ENCODE measurements at places on chromosomes 13 and 19.

- DNase-seq = no peak
Observed at GRCh38 chr13:50241479-50241878, 226.2 kb downstream of the KCNRG start.

GRCh38 chr13:107217251-107217650, 649.3 kb upstream of the ARGLU1 start:
- no peak for DNase-seq

DNA sequence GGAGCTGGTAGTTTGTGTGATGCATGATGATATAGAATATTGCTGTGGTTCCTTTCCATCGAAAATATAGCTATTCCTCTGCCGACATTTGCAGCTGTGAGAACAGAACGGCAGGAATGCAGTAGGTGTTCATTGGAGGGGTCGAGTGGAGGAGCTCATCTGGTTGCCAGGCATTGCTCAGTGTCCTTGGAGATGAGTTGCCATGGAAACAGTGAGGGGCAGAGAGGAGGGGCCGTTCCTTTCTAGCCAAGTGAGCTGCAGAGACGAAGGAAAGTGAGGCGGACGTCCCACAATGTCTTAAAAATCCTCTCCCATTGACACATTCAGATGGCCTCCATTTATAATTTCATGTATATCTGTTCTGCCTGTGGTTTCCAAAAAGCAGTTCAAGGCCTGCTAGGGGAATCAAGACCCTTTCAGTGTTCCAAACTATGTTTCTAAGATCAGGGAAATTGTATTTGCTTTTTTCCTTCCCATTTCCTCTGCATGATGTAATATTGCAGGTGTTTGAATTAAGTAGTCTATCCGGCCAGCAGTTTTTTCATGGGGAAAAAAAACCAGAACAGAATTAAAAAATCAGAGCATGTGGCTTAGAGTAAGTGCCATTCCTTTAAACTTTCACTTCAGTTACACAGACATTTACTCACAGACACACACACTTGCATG, 41.2 kb upstream of the ZNF835 start:
- no peak for DNase-seq

DNA sequence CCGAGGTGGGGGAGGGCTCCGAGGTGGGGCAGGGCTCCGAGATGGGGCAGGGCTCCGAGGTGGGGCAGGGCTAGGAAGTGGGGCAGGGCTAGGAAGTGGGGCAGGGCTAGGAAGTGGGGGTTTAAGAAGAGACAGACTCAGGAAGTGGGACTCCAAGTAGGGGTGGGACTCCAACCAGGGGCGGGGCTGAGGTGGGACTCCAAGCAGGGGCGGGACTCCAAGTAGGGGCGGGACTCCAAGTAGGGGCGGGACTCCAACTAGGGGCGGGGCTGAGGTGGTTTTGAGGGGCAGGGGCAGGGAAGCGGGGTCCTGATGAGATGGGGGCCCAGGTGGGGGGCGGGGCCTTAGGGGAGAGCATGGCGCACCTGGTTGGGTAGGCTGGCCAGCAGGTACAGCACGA, 13.6 kb downstream of the CFD start:
- DNase-seq = peak; percentile 68

DNA sequence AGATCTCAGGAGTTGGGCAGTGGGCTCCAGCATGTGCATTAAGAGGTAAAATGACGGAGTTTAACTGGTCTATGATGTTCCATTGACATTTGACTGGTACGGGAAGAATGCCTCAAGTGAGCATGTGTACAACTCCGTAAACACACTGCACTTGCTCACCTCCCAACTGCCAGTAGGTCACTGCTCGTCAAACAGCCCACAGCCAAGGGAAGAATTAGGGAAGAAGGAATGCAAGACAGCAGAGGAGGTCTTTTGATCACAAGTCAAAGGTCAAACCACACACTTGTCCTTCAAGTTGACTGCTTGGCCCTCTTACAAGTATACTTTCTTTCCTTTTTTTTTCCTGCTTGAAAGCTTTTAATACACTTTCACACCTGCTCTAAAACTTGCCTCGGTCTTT, 236.7 kb downstream of the B3GLCT start:
- DNase-seq = no peak

DNA sequence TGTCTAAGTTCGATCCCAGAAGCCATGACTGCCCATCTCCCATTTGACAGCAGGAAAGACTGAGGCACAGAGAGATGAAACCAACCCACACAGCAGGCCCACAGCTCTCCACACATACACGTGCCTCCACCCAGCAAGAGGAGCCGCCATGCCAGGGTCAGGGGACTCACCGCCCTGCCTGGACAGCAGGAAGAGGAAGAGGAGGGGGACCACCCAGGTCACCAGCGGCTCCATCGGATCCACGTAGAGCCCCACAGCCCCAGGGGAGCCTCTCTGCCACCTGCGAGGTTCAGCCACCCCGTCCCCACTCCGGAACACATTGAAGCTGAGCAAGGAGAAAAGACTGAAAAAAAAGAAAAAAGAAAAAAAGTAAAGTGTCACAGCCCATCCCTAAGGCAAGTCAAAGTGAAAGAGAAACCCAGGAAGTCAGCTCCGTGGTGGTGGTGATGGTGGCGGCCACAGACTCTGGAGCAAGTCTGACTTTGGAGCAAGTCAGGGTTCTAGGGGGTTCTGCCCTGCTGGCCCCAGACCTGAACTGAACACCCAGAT, at the start of gene IL12RB1:
Gene IL12RB1, minus strand, starts transcription at position 345 of the 549 bp plus-strand sequence. Its CDS starts 111 bp downstream, at position 234.
- DNase-seq = no peak

DNA sequence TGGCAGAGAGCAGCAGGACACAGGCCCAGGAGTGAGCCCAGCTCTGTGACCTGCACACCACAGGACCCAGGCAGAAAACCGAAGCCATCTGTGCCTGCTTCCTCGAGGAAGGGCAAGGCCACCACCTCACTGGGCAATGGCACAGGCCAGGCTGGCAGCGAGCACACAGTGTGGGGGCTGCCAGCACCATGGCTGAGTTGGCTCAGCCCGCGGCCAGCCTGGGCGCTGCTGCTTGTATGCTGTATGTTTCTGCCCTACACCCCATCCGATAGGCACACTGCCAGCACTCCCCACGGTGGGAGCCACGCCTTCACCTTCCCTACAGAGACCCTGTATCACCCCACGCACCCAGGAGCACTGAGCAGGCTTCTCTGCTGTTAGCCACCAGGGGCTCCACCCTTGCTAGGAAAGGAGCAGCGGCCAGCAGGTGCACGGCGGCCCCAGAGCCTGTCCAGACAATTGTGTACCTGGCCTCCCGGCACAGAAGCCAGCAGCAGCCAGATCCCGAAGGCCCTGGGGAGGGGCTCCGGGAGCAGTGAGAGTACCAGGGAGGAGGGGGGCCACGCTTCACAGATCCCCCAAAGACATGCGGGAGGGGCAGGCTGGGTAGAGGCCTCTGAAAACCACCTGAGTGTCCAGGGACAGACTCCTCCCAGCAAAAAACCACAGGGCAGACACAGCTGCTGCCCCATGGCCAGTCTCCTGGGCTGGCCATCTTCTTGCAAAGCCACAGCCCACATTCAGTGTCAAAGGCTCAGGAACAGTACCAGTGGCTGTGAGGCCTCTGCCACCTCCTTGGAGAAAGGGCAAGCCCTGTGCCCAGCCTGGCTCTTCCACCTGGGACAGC, 56.1 kb downstream of the MLLT1 start:
- no peak for DNase-seq
